ENCODE measurements at places on chromosomes 12 and 14.

DNA sequence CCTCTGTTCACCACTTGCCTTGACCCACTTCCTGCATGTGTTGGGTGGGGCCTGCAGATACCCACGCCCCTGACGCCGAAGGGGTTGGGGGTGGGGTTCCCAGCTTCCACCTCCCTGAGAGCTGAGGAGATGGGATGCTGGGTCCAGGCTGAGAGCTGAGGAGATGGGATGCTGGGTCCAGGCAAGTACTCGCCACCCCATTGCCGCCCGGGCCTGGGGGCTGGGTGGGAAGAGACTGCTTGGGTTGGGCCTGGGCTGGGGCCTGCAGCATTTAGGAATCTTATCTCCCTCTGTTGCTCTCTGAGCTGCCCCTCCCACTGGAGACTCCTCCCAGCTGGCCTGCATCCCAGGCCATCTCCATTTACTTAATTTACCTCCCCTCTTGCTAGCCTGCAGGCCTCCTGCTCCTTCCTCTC lies 17.4 kb downstream of the TEAD4 start:
- DNase-seq, result peak; percentile 37

GRCh38 chr12:8088574-8088973 lies 6.5 kb downstream of the NECAP1 start:
- no peak for DNase-seq

GRCh38 chr12:109928058-109928656 lies 28.1 kb downstream of the TCHP start:
- DNase-seq, result no peak

GRCh38 chr12:80857311-80857710 lies 80.4 kb downstream of the LIN7A start:
- DNase-seq, result peak; percentile 34

GRCh38 chr12:111745211-111745610 lies 21.5 kb upstream of the ALDH2 start:
- no peak for DNase-seq

DNA sequence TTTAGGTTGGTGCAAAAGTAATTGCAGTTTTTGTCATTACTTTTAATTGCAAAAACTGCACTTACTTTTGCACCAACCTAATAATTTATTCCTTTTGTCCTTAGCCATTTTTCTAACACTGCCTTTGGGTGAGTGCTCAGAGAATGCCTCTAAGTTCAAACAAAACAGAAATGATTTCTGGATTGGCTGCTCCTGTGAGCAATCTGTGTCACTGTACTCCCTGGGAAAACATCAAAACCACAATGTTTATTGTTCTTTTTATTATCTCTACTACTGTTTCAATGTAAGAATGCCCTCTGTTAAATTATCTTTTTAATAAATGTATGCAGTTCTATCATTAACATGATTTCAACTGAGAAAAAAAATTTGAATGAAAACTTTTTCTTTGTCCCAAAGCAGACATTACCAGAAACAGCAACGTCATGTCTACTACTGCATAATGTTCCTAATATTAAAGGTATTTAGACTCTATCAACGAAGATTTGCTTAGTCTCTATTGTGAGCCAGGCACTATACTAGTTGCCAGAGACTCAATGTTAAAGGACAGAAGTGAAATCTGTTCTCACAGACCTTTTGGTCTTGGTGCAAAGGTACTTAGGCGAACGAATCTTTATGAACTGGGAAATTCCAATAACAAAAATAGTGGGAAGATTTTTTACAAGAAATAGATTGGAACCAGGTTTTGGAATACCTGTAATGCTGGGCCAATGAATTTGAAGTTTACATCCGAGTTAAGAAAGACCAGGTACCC lies 6.2 kb downstream of the SLC41A2 start:
- DNase-seq, result peak; percentile 63

- DNase-seq, result peak; percentile 64
Observed at GRCh38 chr14:91205459-91205858, 39.0 kb downstream of the GPR68 start.

DNA sequence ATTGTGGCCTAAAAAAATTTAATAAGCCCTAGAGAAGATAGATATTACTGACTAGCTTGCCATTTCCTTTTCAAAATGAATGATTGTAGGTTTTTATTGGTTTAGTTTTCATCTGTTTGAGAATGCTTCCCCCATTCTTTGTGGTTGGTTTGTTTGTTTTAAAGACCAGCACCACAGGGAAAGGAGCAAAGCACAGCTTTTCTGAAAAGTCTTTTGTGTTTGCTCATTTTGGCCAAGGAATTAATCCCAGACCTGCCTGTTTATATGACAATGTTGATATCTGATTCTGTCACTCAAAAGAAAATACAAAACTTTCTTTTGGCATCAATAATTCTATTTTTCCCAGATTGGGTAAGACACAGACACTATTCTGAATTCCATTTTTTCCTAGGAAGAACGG lies 312.5 kb upstream of the FLRT2 start:
- DNase-seq, result no peak

DNA sequence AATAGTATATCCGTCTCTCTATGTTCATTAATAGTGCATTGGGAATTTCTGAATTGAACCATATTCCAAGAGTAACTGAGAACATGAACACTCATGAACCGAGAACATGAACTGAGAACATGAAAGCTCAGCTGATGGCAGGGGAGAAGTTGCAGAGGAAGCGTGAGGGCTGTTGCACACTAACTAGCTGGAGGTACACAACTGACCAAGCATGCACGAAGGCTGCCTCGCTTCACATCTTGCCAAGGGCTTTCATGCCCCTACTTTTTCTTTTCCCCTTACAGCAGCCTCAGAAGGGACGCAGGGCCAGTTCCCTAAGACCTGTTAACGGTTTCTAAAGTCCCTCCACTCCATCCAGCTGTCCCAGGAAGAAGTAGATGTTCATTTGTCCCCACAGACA lies 4.3 kb downstream of the RNASE1 start:
- DNase-seq, result no peak

DNA sequence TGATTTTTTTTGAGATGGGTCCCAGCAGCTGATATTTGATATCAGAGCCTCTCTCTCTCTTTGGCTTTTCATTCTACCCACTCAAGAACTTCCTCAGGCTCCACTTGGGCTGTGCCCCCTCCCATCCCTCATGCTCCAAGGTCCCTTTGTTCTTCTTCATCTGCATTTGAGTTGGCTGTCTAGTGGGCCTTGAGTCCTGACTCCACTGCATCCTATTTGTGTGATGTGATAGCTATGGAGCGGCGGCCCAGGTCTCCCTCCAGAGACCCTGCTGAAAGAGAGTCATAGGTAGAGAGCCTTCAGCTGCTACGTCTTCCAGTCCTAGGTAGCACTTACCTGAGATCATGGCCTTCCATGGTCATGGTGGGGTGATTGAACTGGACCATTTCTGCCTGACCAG lies 123.1 kb upstream of the VRK1 start:
- no peak for DNase-seq

- DNase-seq, result no peak
Observed at GRCh38 chr12:72267974-72268373, 4.2 kb upstream of the TRHDE start.

- DNase-seq, result no peak
Observed at GRCh38 chr12:104687823-104688573, 231.2 kb downstream of the CHST11 start.

GRCh38 chr14:95183532-95184412 lies 26.4 kb upstream of the DICER1 start:
- peak; percentile 66 for DNase-seq

DNA sequence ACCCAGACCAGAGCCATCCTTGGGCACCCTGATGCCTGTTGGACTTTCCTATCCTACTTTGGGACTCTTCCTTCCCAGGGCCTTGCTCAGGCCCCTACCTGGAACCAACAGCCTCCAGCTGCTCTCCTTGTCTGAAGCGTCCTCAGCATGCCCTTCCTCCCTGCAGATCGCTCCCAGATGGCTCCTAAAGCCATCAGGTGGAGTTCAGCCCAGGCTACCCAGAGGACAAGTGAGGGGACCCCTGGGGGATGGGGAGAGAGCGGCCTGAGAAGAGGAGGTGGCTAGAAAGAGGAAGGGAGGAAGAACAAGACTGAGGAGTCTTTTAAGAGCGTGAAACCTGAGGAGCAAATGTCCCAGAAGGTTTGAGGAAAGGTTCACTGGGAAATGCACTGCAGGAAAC lies 236.6 kb downstream of the ZFP36L1 start:
- DNase-seq, result no peak

GRCh38 chr14:93035585-93035916 lies 80.2 kb downstream of the ITPK1 start:
- DNase-seq, result no peak

DNA sequence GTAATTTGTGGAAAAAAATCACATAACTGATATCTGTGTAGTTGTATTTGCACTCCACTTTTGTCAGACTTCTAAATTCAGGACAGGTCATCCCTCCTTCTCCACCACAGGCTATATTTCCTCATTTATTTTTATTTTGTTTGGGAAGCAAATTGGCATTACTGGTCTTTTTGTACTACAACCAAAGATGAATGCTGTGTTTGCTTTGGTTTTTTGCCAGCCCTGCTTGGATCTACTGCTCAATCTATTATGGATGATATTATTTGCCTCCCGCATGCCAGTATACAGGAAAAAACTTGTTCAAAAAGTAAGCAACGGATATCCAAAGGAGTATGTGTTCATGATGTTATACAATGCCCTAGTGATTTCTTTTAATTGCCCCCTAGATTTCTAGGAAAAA lies 948.8 kb downstream of the TRHDE start:
- no peak for DNase-seq

GRCh38 chr12:105852496-105852895 lies 286.3 kb downstream of the NUAK1 start:
- DNase-seq, result no peak

GRCh38 chr12:25768151-25768550 lies 190.3 kb upstream of the RASSF8 start:
- no peak for DNase-seq

- peak; percentile 2 for DNase-seq
Observed at GRCh38 chr12:100199347-100200149, 1.1 kb upstream of the ACTR6 start.

DNA sequence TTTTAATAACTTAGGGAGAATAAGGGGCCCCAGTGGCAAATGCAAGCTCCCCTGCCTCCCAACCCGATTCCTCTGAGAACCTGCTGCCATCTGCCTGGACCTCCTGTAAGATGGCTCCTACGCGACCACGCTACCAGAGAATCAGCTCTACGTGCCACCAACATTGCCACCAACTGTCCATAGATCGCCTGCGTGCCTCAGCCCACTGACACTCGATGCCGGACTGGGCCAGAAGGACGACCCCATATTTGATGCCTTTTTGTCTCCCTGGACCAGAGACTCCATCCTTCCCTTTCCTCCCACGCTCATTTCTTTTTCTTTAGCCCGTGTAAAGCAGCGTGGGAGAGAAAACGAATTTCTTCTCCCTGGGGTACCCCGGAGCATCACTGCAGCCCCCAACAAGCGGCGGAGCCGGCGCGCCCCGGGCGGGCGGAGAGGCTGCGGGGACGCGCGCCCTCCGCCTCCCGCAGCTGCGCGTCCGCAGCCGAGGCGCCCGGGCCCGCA lies 565 bp upstream of the KLHL42 start:
- peak; percentile 29 for DNase-seq

DNA sequence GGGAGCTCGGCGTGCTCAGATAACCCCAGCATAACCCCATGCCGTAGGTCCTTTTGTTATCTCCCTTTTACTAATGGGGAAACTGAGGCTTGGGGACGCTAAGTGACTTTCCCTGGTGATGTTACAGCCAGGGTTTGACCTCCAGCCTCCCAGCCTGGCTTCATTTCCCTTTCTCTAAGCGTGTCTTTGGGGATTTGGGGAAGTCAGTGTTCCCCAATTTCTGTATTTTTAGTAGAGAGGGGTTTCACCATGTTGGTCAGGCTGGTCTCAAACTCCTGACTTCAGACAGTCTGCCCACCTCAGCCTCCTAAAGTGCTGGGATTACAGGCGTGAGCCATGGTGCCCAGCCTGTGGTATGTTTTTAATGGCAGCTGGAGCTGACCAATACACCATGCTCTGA lies 85.4 kb downstream of the PHETA1 start:
- DNase-seq, result no peak

- peak; percentile 55 for DNase-seq
Observed at GRCh38 chr12:105077435-105077834, 6.8 kb downstream of the ALDH1L2 start.

DNA sequence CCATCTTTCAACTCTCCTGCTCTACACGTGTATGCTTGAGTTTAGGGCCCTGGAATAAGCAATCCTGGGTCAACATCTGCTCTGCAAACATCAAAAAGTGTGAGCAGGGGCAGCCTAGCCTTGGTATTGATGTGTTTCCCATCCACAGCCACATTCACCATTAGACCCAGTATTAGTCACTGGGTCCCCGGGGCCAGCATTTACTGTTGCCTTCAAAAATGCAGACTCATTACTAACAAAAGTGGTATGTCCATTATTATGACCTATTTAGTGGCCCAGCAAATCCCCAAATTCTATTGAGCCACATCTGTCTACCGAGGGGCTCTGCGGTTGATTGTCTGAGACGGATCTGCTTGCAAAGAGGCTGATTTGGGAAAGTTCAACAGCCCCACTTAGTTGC lies 661.8 kb downstream of the DIO2 start:
- DNase-seq, result peak; percentile 73

DNA sequence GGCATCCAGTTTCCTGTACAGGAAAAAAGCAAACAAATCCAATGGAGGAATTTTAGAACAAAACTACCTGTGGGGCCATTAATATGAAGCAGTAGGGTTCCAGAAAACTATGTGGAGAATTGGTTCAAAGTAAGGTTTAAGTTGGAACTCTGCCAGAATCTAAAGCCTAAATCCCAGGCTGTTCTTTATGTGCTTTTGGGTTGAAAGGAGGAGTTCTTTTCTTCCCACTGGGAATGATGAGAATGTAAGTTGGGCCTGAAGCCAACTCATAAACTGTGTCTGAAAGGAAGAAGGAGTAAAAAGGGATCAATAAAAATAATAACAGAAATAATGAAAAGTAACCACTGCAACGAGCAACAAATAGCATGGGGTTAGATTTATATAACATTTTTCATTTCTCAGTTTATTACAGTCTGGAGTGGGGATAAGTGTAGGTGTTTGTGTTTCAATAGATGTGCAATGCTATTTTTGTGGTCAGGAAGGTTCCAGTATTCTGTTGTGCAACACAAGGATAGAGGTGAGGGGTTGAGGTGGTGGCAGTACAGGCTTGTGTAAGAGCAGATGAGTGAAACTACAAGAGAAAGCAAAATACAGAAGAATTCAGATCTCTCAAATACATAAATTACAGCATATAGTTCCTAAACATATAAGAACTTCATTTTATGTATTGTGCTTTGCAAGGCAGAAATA lies 373.6 kb downstream of the EMP1 start:
- DNase-seq, result peak; percentile 9

GRCh38 chr14:88706425-88706824 lies 86.3 kb downstream of the EML5 start:
- DNase-seq, result peak; percentile 4

- peak; percentile 91 for DNase-seq
Observed at GRCh38 chr14:22656945-22657731, 13.0 kb upstream of the OR6J1 start.

- peak; percentile 90 for DNase-seq
Observed at GRCh38 chr14:61837336-61838229, 75.4 kb downstream of the SNAPC1 start.
